ENCODE measurements at places on chromosomes 7 and 10.

GRCh38 chr10:95518455-95519452 is 42.4 kb downstream of the SORBS1 start:
- DNase-seq = no peak

DNA sequence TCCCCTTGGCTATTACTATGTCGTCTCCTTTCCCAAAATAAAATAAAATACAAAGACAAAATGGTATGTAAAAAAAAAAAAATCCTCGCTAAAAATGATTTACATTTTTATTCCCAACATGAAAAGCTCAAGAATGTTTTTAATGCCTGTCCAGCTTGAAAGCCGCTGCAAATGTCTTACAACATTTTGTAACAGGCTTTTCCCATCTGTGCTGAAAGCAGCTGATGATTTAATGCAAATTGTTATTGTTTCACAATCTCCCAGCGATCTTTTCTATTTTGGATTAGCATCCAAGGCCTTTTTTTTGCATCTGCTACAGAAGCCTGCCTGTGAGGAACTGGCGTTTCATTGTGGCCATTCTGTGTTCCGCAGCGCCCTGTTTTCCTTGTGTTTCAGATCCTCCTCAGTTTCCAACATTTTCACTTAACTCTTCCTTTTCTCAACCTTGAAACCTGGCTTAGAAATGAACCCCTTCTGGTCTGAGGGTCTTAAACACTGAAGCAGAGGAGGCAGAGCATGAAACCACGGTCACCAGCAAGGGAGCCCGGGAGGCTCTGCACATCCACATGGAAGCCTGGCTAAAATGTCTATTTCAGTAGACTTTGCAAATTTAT is 712.1 kb downstream of the PARD3 start:
- DNase-seq = no peak

GRCh38 chr10:67621834-67622233 is 74.2 kb downstream of the CTNNA3 start:
- DNase-seq = no peak

GRCh38 chr7:139896831-139897230 is 67.8 kb downstream of the TBXAS1 start:
- no peak for DNase-seq

DNA sequence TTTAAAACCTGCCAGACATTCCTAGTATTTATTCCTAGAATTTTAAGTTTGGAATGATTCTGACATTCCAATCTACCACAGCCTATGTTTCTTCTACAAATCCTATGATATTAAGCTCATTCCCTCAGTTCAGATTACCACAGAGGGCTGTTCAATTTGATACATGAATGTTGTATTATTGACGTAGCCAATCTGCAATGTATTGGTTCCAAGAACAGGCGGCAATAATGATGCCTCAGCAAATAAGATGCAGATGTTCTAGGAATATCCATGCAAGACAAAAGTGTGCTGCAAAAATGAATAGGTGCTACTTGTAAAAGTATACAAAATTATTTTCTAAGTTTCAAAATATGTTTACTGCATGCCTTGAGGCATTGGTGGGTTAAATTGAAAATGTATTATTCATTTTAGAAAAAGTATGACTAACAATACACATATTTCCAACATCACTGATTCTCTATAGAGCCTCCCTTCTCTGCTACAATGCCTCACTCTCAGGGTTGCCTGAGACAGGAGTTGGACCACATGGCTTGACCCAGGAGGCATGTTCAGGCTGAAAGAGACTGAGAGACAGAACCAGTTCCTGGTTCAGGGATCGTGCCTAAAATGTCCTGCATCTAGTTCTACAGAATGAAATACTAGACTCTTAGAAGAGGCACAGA is 94.1 kb upstream of the CREB5 start:
- DNase-seq = no peak

- no peak for DNase-seq
Observed at GRCh38 chr10:67506083-67506756, 189.8 kb downstream of the CTNNA3 start.

DNA sequence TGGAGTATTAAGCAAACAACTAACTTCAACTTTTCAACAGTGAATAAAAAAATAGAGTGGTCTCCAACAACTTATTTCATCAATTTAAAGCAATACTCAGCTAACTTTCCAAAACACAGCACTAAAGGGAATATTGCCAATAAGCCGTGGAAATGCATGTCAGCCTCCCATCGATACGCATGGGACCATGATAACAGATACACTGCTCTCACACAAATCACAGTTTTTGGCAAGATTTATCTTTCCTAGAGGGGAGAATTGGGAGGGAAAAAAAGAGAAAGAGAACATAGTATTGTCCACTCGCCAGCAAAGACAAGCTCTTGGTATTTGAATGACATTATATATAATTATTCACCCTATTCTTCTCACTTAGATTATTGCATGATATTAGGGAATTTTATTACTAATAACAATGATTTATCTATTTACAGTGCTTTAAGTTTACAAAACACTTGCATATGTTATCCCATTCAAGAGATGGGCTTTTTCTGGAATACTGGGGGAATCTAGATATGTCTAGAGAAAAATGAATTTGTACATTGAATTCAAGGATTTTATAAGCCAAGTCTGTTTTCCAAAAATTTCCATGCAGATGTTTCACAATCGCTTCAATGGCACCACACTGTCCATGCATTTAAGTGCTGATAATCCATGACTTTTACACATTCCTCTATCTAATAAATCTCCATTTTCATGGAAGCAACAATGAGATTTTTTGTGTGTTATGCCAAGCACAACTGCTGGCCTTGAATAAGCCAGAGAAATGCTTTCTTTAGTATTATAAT is 194.0 kb upstream of the MGMT start:
- DNase-seq = no peak

DNA sequence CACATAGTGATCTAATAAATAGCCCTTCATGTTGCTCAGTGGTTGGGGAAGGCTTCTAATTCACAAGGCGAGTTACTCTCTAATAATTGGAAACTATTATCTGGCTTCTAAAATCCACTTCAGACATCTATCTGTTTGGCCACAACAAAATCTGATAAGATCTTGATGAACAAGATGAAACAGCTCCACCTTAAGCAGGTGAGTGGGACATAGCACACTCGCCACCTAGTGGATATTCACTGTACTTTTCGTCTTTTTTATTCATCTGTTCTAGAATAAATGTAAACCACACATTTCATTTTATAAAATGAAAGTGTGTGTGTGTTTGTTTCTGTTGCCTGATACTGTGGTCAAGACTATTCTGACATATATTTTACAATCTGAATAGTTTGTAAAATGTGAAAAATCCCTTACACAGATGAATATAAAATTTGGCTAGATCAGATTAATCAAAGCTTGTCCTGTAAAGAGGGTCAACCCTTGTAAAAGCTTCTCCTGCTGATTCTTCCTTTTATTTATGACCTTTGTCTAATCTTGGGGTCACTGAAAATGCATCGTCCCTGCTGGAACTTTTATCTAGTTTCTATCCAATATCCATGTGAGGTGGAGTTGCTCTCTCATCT is 26.5 kb upstream of the CNTNAP2 start:
- DNase-seq = no peak

GRCh38 chr7:82249979-82250378 is 193.6 kb downstream of the CACNA2D1 start:
- no peak for DNase-seq

DNA sequence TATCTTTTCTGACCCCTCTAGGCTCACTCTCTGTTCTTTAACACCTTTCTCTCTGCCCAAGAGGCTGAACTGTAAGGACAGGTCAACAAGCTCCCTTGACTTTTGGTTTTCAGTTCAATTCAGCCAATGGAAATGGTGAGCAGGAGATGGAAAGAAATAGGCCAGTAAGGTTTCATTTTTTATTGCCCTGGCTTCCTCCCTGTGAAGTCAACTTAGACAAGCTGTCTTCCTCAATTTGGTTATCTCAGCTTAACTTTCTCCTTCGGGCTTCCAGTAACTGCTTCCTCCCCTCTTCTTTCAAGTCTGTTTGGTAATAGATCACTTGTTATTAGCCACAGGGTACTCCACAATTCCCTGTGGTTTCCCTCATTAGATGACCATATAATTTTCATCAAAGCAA is 19.7 kb downstream of the LIPK start:
- no peak for DNase-seq

- no peak for DNase-seq
Observed at GRCh38 chr7:39721919-39722597, 98.7 kb downstream of the RALA start.

Data from suprapubic skin (tissue), 4 donors.